Islet precursor cell (in vitro differentiated cells): ENCODE measurements at places on chromosomes 12 and 14.

DNA sequence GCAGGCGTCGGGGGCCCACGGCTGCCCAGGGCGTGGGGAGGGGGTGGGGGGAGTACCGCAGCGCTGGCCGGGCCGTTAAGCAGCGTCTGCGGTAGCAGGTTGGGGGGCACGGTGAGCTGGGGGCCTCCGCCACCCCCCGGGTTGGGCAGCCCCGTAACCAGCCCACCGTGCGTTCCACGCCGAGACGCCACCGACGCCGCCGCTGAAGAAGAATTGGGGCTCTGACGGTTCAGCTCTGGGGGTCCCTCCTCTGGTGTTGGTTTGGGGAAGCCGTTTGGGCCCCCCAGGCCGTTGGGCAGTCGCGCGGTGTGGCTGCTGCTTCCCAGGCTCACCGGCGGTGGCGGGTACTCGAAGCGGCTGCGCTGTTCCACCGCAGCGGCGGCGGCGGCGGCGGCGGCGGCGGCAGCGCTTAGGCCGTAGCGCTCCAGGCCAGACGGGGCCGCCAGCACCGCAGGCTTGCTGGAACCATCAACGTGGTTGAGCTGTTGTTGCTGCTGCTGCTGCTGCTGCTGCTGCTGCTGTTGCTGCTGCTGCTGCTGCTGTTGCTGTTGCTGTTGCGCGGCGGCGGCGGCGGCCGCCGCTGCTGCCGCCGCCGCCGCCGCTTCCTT is 1.5 kb downstream of the IRF2BPL start:
- DNase-seq = no peak

DNA sequence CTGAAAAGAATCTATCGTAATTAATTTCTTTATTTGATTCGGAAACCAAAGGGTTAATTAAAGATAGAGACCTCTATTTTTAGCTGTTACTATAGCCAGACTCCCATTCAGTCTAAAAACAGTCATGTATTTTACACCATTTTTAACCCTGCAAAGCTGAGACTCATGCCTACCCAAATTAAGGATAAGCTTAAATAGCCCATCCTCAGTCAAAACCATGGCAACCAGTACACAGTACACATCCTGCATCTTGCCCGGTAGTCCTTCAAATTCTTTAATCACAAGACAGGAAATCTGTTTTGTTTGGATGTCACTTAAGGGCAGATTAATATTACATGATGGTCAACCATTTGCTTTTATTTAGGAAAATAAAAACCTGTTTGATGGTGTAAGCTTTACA is 25.5 kb upstream of the KCNK10 start:
- no peak for DNase-seq

DNA sequence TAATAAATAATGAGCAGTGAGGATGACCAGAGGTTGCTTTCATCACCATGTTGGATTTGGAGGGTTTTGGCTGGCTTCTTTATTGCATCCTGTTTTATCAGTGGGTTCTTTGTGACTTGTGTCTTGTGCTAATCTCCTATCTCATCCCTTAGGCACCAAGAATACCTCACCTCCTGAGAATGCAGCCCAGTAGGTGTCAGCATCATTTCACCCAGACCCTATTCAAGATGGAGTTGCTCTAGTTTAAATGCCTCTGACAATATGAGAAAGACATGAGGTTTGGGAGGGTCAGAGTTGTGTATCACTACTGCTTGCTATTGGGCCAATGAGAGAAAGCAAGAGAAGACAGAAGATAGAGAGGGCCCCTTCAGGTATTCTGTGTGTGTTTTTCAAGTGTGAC is 592.2 kb downstream of the ETNK1 start:
- DNase-seq = no peak

GRCh38 chr12:2382370-2383155 is 329.8 kb downstream of the CACNA1C start:
- DNase-seq = no peak

DNA sequence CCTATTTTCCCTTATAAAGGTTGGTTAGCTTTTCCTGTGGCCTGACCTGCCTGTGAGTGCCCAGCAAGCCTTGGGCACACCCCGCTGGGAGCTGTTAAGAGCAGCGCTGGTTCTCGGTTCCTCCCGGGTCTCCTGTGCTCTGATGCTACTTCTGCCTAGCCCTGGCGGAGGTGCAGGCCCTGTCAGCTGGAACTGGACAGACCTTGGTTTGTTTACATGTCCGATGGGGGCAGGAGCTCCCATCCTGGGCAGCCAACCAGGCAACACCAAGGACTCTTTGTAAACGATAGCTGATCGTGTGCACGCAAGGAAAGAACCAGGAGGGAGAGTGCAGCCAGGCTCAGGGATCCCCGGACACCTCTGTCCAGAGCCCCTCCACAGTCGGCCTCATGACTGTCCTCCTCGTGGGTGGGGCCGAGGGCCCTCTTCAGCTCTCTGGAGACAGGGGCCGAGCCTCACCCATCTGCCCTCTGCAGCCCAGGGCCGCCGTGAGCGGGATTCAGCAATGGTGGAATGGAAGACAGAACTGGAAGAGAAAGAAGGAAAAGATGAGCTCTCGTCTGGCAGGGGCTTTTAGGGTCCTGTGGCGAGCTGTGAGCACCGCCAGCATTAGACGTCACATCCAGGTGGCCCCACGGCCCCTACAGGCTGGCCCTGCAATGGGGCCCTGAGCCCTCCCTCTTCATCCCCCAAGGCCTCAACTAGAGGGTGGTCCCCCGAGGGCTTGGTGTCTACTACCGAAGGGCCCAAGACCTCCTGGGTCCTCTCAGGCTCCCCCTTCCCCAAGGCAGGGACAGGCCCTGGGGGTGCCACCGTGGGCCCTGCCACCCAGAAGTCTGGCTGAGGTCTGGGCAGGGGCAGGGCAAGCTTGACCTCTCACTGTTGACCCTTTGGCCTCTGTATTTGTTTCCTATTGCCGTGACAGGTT is 12.3 kb downstream of the TNFAIP2 start:
- DNase-seq = no peak

DNA sequence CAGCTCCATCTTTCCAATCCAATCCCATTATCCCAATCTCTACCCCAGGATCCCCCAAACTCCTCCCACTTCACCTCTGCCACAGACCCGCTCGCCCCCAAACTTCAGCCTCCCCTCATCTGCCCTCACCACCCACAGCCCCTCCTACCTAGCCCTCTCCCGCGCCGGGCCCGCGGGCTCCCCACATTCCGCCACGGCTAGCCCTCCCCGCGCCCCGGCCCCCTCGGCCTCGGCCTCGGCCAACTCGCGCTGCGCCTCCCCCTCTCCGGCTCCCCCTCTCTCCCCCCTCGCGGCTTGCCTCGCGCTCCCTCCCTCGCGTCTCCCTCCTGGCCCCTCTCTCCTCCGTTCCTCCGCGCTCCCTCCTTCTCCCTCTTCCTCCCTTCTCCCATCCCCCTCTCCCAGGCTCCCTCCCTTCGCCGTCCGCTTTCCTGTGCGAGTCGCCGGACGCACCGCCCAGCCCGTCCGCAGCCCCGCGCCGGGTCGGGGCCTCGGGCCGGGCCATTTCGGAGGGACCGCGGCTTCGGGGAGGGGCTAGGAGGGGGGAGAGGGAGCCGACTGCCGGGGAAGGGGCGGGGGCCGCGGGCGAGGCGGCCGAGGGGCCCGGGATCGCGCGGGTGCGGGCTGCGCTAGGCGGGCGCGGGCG is at the start of gene ATN1:
Gene ATN1, plus strand, starts transcription at position 581 of the 643 bp plus-strand sequence. CDS start 6,043 bp downstream, outside the sequence.
- DNase-seq = peak; percentile 92

DNA sequence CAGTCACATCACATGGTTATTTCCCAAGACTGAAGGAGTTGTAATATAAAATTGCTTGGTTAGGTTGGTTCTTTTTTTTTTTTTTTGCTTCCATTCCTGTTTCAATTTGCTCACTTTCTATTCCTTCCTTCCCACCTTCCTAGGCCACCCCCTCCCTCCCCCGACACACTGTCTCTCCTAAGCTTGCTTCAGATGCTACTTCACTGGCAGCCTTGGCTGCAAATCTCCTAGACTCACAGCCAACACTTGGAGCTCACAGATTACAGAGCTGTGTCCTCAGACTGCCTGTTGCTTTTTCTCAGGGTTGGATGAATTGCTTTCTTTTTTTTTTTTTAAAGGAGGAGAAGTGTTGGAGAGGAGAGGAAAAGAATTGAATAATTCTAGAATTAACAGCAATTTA is 77.3 kb upstream of the GRIN2B start:
- no peak for DNase-seq

DNA sequence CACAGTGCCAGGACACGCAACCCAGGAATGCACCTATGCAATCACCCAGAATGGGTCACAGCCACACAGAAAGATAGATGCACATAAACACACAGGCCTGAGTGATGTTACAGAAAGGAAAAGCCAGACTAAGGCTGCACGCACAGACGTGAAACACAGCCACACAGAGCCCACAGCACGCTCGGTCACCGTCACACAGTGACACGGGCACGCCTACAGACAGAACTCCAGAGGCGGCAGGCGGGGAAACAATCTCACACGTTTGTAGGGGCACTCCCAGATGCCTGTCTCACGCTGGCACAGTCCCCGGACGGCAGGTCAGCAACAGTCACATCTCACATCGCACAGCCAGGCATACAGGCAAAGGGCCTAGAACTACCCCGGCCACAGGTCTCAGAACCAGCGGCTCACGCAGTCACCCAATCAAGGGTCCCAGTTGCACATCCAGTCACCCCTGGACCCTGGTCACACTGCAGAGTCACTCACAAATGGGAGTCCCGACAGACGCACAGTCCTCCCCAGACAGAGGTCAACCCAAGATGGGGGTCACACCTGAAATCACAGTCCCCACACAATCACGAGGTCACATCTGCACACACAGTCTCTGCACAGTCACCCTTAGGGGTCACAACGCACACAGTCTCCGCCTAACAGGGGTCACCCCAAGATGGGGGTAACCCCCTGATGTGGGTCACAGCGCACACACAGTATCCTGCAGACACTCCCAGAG is 790 bp downstream of the SSH1 start:
- DNase-seq = peak; percentile 81

DNA sequence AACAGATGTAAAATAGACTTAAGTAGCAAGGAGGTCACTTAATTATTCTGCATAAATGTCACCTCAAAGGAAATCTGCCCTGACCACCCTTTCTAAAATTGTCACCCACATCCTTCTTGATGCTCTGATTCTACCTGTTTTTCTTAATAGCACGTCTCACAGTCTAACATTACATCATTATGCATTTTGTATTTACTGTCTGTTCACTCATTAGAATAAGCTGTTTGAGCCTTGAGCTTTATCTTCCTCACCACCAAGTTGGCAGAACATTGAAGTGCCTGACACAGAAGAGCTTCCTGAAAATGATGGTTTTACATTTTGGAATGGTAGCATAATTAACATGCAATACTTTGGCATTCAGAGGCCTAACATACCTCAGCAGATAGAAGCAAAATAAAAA is 8.8 kb upstream of the TMEM117 start:
- no peak for DNase-seq

DNA sequence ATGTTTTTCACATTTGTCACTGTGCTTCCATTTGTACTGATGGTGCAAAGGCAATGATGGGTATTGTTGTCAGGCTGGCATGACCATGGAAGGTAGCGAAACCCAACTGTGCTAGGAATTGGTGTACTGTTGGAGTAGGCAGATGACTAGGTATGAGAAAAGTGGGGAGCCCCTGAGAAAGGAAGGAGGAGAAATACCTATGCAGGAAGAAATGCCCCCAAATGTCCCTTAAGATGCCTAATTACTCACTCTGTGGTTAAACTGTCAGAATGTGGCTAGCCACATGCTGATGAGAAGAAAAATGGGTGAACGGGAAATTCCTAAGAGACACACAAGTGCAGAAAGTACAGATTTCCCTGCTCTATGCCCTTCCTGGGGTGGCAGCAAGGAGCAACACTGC is 339.1 kb downstream of the TMEM132D start:
- DNase-seq = peak; percentile 29

DNA sequence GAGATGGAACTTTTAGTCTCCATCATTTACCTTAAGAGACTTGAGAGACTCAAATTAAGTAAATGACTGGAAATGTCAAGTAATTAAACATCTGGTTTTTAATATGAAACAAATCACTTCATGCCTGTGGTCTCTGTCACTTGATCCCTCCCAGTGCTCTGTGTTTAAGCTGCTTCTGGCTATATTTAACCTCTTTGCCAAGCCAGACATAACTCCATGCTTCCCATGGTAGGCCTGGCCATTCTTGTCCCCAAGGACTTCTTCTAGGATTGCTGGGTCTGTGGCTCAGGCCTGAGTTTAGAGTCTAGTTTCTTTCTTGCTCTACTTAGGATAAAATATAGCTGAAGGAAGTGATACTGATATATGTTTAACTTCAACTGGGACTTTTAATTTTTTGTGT is 1013.6 kb downstream of the FLRT2 start:
- DNase-seq = no peak

DNA sequence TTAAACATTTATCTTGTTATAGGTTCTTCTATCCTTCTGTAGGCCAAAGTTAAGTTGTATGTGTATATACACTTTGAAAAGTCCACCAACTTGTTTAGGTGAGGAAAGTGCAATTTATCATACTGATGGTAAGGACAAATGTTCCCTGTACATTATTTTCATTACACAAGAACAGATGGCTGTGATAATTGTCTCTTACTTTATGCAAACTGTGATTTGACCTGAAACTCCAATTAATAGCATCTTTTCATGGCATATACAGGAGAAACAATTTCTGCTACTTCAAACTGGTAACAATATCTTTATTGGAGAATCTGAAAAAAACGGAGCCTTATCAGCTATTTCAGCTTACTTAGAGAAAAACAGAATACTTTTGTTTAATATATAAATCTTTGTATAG is 5.6 kb downstream of the TRIM9 start:
- no peak for DNase-seq

DNA sequence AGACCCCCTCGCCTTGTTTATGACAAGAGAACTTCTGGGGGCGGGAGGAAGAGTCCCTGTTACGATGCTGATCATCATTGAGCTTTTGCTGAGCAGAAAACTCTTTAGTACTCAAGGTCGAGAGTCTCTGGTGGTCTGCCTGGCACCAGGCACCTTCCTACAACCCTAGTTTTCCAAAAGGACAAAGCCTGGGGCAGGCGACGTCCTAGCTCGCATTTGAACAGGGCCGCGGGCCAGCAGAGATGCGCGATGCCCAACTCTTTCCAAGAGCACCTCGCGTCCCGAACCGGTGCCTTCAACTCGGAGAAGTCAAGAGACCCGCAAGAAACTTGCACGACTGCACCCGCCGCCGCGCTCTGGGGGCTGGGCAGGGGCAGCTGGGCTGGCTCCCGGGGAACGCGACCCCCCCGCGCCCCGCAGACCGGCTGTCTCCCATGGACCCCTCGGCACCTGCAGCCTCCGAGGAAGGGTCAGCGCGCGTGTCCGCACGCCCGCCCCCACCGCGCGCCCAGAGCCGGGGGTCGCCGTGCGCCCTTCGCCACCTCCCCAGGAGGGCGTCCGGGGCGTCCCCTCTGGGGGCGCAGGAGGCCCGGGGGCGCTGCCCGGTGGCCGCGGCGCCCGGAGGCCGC is 377 bp upstream of the BCL7A start:
- peak; percentile 68 for DNase-seq
